ENCODE measurements at places on chromosomes 2 and 18.
A peak's percentile ranks its signal among the peaks of the same experiment; 100 is the strongest.

DNA sequence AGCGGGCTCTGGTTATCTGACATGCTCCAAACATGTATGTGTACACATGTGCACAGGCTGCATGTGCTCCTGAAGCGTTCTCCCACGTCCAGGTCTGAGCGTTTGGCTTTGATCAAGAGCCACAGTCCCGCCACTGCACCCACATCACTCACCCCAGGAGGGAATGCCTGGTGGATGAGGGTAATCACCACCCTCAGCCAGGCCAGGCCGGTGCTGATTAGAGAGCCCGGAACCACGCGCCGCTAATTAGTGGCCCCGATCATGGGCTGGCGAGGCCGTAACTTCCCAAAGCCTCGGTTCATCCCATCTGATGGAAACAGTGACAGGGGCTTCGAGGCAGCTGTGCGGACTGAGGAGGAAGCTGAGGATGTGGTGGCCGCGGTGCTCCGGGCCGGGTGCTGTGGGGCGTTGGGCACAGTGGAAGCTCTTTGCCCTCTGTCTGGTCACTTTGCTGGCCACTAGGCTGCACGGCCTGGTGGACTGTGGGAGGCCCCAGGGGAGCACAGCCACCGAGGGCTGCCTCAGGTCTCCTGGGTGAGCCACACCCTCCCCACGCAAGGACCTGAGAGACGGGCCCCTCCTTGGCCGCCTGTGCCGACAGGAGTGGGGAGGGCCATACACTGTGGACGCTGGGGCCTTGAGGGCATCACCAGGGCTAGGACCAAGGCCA, 219.4 kb downstream of the TWIST2 start:
- no peak for DNase-seq

DNA sequence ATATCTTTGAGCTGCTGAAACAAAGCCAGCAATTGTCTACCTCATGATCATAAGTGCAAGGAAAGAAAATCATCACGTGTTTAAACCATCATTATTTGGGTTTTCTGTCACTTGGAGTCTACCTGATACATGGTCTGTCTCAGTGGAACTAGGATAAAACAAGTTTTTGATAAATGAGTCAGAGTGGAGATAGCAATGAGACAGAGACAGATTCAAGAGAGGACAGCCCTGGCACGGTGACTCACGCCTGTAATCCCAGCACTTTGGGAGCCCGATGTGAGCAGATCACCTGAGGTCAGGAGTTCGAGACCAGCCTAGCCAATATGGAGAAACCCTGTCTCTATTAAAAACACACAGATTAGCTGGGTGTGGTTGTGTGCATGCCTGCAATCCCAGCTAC, 93.8 kb downstream of the PMAIP1 start:
- DNase-seq: no peak

- peak; percentile 57 for DNase-seq
Measured at GRCh38 chr2:17166506-17166905, 351.7 kb downstream of the RAD51AP2 start.

GRCh38 chr2:25707927-25708590, 34.7 kb upstream of the DTNB start:
- no peak for DNase-seq

- peak; percentile 62 for DNase-seq
Measured at GRCh38 chr2:216017365-216017764, 4.0 kb upstream of the MREG start.

GRCh38 chr2:238862701-238863100, 14.8 kb downstream of the TWIST2 start:
- DNase-seq: no peak

DNA sequence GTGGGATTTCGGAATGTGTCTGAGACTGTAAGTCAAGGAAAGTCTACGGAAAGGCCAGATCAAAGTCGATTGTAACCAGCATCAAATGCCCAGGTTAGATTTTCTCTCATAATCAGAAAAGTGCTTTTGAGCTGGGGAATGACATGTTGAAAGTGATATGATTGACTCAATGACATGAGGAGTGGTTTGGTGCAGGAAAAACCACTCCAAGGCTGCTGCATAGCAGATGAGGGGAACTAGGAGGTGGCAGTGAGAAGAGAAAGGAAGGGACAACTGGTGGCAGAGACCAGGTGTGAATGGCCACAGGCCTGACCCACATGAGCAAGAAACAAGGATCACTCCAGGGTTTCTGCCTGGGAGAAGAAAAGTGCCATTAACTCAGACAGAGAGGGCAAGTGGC, 822 bp downstream of the SLC35F6 start:
- no peak for DNase-seq

- DNase-seq: peak; percentile 63
Measured at GRCh38 chr18:62037989-62038778, 145.4 kb upstream of the RNF152 start.

DNA sequence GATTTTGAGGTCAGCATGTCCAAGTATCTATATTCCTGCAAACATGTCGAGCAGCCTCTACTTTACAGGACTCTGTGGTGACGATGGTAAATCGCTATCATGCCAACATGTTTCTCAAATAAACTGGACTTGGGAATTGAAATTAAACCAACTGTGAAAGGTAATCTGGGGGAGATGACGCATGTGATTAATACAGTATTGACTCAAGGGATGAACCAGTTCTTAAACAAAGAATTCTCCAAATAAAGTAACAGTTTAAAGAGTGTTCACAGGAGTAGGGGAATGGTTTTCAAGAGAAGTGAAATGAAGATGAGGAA, 54.3 kb downstream of the THUMPD2 start:
- no peak for DNase-seq

DNA sequence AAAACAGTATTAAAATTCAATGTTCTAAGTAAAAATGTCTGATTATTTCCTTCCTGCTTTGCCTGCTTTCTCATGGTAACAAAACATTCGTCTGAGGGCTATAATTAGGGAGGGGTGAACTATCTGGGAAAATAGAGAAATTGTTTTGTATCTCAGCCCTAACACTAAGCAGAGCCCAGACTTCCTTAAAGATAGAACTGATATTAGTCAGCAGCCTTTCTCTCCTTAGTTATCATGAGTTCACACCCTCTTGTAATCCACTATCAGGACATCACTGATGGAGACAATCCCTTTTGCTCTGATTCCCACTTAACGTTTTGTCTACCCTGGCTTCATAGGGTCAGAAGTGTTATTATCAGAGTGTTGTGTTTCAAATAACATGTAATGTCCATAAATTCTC, 701.1 kb upstream of the ZEB2 start:
- no peak for DNase-seq

GRCh38 chr18:37487400-37487867, 78.2 kb downstream of the CELF4 start:
- DNase-seq: no peak

DNA sequence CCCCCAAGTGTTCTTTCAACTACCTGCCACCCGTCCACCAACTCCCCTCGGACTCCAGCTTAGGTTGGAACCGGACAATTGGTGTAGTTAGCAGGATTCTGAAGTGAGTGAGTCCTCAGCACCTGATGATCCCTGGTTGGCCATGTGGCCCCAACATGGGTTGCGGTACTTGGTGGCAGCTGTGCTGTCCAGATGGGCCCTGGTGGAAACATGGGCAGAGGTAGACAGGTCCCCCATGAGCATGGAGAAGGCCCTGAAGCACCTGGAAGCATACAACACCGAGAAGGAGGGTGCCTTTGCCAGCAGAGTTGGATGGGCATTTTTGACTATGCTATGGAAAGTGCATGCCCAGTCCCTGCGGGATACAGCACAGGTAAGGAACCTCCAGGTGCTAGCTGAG, 11.0 kb upstream of the C2orf42 start:
- DNase-seq: no peak

DNA sequence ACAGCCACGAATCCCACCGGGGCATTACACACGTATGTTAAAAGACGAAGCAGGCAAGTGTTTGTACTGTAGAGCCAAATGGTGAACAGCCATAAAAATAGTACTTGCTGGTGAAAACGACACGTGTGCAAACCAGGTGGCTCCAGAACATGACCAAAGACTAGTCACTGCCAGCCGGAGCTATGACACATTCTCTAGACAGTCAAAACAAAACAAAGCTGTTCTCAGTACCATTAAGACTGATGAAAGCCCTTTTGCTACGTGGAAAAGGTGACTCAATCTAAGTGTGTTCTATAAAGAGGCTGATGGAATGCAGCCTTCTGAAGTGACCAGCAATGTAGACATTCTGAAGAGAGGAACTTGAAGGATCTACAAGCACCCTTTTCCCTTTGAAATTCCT, 367.7 kb upstream of the NETO1 start:
- DNase-seq: peak; percentile 92

DNA sequence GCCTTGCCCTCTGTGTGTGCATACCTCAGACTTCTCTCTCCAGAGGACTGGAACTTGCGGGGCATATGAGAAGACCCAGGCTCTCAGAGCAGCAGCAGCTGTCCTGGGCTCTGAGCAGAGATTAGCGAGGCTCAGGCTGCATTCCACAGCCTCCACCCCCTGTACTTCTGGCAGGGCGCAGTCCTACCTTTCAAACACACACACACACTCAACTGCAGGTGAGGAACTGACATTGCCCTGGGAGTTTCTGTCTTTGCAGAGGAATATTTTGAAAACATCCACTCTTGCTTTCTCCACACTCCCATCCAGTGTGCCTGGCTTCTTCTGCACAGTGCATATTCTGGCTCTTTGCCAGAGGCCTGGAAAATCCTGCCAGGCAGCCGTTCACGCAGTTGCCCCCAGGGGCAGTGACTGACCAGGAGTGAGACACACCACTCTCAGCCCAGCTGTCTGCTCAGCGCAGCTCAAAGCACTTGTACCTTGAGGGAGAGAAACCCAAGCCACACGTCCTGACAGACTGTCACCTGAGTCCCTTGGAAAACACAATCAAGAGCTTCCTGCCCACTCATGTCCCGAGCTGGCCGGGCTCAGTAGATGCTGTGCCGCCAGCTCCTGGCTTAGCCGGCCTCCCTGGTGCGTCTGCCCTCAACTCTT, 460.8 kb downstream of the RNF144A start:
- DNase-seq: no peak

GRCh38 chr2:62055724-62056336, 140.1 kb upstream of the B3GNT2 start:
- no peak for DNase-seq

GRCh38 chr2:205848601-205849000, 166.3 kb downstream of the NRP2 start:
- peak; percentile 43 for DNase-seq

DNA sequence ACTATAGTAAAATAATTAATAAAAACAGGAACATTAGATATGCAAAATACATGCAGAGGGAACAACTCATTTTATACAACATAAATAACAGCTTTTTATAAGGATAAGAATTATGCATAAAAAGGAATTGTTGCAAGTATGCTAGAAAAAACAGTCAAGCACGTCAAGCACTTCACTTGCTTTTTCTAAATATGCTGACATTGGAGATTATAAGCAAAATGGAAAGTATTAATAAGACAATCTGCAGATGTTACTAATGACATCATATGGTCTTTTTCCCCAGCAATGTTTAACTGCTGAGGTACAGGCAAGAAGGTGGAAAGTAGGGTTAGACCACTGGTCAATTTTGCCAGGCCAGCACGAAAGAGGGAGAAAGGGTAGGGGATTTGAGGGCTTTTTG, 111.7 kb downstream of the HIBCH start:
- no peak for DNase-seq

DNA sequence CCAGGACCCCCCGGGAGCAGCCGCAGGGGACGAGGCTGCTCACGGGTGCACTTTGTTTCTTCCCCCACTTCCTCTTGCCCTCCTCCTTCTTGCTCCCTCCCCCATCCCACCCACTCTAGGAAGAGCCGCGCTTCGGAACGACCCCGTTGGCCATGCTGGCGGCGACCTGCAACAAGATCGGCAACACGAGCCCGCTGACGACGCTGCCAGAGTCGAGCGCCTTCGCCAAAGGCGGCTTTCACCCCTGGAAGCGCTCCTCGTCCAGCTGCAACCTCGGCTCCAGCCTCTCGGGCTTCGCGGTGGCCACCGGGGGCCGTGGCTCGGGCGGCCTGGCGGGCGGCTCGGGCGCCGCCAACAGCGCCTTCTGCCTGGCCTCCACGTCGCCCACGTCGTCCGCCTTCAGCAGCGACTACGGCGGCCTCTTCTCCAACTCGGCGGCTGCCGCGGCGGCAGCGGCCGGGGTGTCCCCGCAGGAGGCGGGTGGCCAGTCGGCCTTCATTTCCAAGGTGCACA, 1.3 kb downstream of the SP9 start:
- DNase-seq: no peak

GRCh38 chr2:197913084-197913483, 108.7 kb downstream of the PLCL1 start:
- no peak for DNase-seq

GRCh38 chr2:145592361-145592760, 1072.4 kb upstream of the ZEB2 start:
- DNase-seq: no peak

DNA sequence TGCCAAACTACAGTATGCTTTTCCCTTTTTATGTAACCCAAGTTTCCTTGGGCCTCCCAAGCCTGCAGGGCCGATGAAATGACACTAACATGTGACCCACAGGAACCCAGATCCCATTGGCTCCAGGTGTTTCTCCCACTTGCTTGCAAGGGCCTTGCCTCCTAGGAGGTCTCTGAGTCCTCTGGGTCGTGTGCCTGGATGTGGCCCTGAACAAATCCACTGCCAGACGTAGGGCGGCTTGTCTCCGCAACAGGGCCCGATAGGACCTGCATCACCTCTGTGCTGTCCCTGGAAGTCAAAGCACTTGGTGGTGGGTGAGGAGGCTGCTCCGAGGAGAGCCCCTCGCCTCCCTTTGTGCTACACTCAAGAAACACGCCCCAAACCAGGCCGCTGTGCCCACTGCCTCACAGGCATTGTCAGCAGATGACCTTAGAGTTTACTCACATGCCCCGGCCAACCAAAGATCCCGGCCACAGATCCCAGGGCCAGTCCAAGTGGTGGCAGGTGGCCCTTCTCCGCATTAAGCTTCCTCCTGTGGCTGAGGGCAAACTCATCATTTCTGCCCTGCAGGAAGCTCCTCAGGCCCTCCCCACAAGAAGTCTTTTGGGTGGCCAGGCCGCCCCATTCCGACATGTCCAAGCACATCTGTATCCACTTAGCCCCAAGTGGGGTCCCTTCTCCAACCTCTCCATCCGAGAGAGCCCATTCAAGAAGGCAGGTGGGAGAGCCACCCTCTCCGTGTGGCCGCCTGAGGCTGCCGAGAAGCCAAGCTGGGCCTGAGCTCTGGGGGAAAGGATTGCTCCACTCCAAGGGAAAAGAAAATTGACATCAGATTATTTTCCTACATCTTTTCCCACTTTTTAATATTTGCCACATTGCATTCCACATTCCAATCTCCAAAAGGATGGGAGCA, 76.7 kb downstream of the GFPT1 start:
- no peak for DNase-seq

- DNase-seq: peak; percentile 37
Measured at GRCh38 chr2:10448576-10449485, 704 bp upstream of the ODC1 start.

- DNase-seq: no peak
Measured at GRCh38 chr2:127669056-127669455, 6.3 kb downstream of the LIMS2 start.

DNA sequence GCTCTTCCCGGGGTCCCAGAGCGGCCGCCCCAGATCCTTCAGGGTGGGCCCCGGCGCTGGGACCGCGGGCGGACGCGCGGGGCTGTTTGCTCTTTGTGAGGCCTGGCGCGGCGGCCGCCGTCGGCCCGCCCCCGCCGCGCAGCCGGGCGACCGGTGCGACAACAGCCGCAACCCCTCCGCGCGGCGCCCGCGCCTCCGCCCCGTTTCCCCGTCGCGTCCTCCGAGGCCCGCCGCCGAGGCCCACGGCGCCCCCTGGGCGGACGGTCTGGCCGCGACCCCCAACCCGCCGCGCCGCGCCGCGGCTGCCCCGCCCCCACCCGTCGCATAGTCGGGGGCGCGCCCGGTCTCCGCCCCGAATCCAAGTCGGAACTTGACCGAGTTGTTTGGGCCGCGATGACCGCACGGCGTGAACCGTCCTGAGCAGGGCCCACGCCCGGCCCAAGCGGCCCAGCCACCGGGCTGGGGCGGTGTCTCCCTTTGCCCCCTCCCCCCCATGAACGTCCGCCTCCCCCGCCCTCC, 448 bp downstream of the YPEL5 start:
- no peak for DNase-seq

Measured in foreskin fibroblast (primary cell).